ENCODE measurements at places on chromosomes 6 and 20.

DNA sequence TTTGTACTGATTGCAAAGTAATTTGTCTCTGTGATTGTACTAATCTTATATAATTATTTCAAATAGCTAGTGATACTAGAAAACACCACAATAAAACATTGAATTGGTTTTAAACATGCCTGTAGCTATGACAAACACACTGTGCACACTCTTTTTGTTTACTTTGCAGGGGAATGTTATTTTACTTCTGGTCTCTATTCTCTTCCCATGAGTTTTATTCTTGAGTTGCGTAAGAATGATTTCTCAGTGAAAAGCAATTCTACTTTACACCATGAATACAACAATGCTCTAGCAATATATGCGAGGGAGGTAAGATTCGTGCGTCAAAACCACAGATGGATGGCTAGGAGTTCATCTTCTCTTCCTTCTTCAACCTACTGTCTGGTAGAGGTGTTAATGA, 68.4 kb upstream of the PHACTR1 start:
- no peak overlapping the region for H3K4me3 ChIP-seq
- DNase-seq, result no peak
- no peaks in the 10 kb centered on the region for H3K4me1 ChIP-seq
- no peak overlapping the region for H3K27ac ChIP-seq
- no peaks in the 10 kb centered on the region for H3K36me3 ChIP-seq

- no peak for DNase-seq
- H3K36me3 ChIP-seq, result no peaks in the 10 kb centered on the region
- no peaks in the 10 kb centered on the region for H3K27me3 ChIP-seq
- H3K4me1 ChIP-seq, result peaks cover 19% of the 10 kb centered on the region
These were observed 85.3 kb upstream of the SLC22A16 start for GRCh38 chr6:110561696-110562095.

GRCh38 chr20:41617902-41618806, at the start of gene CHD6:
CHD6 (minus strand) TSS chr20:41618377; CDS start chr20:41551337, 67,040 bp downstream.
- no peaks in the 10 kb centered on the region for H3K36me3 ChIP-seq
- peak; percentile 99 for DNase-seq
- peak within 1 kb of the TSS; percentile 100 for H3K4me3 ChIP-seq
- H3K27me3 ChIP-seq, result peaks cover 20% of the 10 kb centered on the region
- H3K27ac ChIP-seq, result peak within 1 kb of the TSS; percentile 91

DNA sequence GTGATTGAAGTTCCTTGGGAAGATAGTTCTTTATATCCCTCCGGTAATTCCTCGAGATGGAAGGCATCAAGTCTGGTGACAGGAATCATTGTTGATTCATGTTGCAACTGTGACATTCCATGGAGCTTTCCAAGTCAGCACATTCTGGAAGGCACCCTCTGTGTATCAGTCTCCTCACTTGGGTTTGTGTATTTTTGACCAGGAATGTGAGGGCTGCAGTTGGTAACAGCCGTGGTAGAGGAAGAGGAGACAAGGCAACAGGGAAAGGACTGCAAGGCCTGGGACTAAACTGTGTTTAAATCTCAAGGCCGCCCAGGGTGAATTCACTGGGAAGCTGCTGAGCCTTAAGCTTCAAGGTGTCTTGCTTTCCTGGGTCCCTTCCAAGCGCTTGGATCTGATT, 99.0 kb downstream of the CLIC5 start:
- no peaks in the 10 kb centered on the region for H3K4me1 ChIP-seq
- no peaks in the 10 kb centered on the region for H3K27me3 ChIP-seq

DNA sequence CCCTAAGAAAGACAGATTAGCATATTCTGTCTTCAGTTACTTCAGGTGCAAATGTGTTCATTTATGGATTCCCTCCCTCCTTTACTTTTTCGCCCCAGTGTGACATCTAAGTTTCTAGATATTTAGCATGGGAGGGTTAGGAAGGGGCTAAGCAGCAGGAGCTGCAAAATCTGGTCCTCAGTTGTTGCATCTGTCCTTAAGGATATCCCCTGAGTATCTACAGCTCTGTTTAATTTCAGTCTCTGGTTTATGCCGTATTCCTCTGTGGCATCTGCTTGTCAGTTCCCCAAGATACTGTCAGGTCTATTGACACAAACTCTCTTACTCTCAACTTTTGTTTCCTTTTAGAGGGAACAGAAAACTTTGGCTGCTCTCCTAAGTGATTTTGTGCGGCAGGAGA, 754.6 kb upstream of the MAP3K7 start:
- DNase-seq, result no peak
- no peak overlapping the region for H3K27ac ChIP-seq
- no peaks in the 10 kb centered on the region for H3K4me1 ChIP-seq
- no peaks in the 10 kb centered on the region for H3K36me3 ChIP-seq
- H3K4me3 ChIP-seq, result no peak overlapping the region

All from thymus (tissue), 14 donors.